Panc1 (cell line): ENCODE measurements at places on chromosomes 11 and 22.

DNA sequence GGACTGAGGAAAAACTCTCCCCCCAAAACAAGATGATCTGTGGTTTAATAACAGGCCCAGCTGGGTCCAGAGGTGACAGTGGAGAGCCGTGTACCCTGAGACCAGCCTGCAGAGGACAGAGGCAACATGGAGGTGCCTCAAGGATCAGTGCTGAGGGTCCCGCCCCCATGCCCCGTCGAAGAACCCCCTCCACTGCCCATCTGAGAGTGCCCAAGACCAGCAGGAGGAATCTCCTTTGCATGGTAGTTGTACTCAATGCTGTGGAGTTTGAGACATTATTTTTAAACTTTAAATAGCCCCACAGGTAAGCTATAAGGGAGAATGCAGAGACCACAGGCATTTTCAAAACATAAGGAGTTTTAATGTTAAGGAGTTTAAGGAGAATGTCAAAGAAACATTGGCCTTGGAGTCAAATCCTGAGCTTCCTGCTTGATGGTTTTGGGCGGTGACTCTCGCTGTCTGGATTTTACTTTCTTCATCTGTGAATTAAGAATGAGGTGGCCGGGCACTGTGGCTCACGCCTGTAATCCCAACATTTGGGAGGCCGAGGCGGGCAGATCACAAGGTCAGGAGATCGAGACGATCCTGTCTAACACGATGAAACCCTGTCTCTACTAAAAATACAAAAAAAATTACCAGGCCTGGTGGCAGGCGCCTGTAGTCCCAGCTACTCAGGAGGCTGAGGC, 6.8 kb downstream of the APOL1 start:
- DNase-seq = no peak

DNA sequence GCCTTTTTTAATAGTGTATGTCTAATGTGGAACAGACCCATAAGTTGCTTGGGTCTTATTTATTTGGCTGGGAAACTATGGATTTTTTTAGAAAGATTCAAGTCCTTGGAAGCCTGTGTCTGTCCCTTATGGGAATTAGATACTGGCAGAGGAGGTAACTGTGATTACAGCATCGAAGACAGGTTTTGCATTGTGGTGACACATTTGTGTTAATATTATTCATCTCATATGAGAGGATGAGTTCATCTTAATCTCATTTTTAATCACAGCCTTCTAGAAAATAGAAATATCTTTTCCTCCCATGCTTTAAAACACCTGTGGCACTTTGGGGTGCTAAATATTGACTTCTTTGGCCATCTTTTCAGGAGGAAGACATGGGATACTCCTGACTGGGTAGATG, 9.2 kb downstream of the TAB1 start:
- no peak for DNase-seq

- DNase-seq = no peak
Measured at GRCh38 chr11:127000291-127000968, at the start of gene KIRREL3. Gene KIRREL3, minus strand, starts transcription at chr11:127000770.

DNA sequence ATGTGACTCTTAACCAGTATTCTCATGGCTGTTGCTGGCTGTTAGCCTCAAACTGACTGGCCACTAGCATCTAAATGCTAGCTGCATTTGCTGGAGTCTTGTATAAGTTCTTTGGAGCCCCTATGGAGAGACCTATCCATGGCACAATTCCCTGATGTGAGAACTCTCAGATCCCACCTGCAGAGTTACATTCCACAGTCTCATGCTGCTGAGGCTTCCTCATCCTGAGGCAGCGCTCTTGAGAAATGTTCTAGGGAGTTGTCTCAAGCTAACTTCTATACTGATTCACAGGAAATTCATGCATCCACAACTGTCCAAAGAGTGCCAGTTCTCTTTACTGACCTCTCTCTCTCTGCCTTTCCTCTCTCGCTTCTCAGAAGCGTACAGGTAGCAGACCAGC, 218.0 kb upstream of the PITPNB start:
- DNase-seq = no peak

DNA sequence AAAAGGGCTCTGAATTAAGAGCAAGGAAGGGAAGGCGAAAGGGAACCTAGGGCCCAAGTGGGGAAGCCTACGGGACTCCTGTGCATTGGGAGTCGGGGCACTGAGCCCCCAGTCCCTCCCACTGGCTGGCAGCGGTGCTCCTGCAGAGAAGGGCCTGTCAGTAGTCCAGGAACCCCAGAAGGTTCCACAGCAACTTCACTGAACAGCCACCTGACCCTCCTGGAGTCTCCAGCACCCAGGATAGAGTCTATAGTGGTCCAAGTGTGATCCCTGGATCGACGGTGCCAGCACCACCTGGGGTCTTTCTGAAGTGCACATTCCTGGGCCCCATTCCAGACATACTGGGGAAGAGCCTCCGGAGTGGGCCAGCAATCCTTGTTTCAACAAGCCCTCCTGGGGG, 100.0 kb upstream of the B3GAT1 start:
- no peak for DNase-seq

- DNase-seq = no peak
Measured at GRCh38 chr22:28989484-28989883, 72.1 kb downstream of the C22orf31 start.

DNA sequence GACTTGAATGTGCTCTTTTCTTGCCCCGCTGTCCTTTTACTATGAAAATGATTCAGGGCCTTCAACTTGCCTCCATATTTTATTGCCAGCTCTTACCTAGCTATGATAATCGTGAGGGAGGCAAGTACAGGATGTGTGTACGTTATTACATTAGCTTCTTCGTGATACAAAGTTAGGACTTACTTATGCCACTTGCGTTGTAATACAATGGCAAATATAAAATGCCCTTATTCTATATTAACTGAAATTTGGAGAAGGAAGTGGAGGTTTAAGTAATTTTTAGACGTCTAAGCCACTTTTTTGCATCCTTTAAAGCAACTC, 10.8 kb upstream of the CCT8L2 start:
- no peak for DNase-seq

DNA sequence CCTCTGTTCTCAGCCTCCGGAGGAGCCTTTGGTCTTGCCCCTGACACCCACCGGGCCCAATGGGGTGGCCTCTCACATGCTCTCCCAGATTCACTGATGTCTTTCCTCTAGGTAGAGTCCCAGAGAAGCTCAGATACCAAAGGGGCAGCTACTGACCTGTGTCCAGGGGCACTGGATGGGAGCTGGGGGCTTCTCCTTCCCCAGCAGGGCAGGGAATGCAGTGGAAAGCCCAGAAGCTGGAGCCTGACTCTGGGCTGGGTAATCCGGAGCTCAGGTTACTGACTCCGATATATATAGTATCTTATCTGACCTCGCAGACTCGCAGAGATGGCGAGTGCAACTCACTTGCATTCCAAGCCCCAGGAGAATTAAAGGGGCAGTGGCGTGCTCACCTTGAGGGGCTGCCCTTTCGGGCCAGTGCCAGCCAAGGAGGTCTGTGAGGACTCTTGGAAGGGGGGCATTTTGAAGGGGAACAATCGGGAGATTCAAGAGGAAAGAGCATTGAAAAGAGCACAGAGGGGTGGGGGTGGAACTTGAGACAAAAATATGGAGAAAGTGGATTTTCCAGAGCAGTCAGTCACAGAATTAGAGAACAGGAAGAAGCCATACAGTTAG, 2.5 kb downstream of the USP2 start:
- no peak for DNase-seq

- DNase-seq = no peak
Measured at GRCh38 chr11:78213526-78214330, 25.0 kb downstream of the USP35 start.

GRCh38 chr22:50452649-50453048, 22.2 kb downstream of the SBF1 start:
- no peak for DNase-seq

GRCh38 chr11:114036147-114036811, 23.2 kb upstream of the ZBTB16 start:
- DNase-seq = no peak

DNA sequence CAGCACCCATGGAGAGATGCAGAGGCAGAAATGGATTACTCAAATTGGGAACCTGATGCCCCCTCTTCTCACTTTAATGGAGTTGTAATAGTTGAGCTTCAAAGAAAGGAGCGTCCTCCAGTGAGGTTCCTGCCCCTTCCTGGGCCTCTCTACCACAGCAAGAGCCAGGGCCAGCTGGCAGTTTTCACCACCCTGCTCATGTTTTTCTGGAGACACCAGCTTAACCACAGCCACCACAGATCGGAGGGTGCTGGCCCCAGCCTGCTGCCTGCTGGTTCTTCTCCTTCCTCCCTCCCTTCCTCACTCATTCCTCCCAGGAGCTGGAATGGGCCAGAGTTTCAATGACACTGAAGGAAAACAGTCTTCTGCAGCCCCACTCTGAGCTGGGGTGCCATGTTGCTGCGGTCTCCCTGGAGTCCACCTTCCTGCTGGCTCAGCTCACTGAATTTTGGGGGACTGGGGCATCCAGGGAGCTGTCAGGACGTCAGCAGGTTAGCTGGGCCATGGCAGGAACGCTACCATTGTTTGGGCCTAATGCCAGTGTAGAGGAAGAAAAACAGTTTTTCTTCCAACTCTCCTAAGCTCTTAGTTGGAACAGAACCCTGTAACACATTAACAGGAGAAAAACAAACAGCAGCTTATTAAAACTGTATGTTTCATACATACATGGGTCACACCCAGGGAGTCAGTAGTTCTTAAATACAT, 57.7 kb downstream of the TRAF6 start:
- DNase-seq = no peak

DNA sequence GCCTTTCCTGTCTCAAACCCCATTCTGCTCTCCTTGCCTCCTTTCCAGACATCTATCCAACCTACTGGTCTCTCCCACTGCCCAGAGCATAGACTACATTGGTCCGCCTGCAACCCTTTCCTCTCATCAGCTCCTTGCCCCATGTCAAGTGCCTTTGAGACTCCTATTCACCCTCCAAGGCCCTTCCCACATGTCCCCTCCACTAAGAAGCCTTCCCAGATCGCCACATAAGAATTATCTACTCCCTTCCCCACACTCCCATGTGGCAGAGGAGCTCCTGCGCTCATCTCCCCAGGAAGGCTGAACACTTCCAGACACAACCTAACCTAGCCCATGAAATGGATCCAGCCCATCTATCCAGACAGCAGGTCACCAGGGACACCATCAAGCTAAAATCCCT, 10.3 kb downstream of the C1QTNF6 start:
- no peak for DNase-seq

DNA sequence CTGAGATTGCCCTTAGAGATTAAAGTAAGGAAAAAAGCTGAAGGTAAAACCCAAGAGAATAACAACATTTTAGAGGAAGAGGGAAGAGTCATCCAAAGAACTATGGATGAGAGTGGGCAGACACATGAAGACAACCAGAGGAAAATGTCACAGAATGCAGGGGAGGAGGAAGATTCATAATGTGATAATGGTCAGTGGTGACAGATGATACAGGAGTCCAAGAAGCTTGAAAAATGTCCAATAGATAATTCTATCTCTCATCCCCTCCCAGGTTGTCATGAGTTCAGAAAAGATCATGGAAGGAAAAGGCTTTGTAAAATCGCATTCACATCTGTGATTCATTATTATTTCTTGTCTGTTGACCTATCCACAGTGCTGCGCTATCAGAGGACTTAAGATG, 282.3 kb upstream of the CCDC90B start:
- no peak for DNase-seq

DNA sequence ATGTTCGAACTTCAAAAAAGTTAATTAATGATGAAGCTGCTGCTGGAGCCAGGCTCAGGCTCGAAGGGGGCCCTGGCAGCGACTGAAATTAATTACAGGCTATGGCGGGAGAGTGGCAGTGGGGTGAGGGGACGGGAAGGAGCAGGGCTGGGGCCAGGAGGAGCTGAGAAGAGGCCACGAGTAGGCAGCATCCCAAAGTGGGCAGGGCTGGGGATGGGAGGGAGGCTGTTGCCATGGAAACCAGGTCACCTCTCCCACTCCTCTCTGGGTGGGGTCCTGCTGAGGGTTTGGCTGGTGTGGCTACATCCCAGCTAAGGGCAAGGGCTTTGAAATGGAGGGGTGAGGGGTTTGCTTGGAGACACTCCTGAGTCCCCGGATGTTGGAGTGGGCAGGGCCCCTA, 23.9 kb downstream of the CACNA1I start:
- DNase-seq = no peak

DNA sequence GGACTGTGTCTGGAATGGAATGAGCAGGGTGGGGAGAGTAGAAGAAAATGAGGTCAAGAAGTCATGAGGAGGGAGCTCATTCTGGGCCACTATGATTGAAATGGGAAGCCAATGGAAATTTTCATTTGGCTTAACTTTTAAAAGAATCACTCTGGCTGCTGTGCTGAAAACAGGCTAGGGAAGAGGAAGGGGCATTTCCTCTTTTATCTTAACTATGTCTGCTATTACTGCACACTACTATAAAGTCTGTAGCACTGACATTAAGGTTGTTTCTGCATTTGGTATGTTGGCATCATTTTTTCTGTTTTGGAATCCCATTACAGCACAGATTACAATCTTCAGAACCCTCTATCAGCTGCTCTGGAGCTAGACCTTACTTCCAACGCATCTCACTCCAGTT, 8.2 kb downstream of the PATL1 start:
- DNase-seq = no peak

GRCh38 chr11:132045107-132045506, 674.7 kb downstream of the NTM start:
- DNase-seq = no peak

DNA sequence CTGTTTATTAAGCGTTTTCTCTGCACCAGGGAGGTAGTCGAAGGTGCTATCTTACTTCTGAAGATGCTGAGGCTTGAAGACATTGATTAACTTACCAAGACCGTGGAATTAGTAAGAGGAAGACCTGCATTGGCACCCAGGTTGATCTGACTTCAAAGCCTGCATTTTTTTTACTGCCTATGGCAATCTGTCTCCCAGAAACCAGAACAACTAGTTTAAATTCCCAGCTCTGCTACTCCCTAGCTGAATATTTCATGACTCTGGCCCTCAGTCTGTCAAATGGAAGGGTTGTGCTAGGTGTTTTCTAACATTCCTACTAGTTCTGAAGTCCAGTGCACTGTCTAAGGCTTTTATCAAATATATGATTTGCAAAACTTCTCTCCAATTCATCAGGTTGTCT, 52.0 kb upstream of the GRAMD1B start:
- DNase-seq = no peak

- DNase-seq = no peak
Measured at GRCh38 chr22:42443240-42444076, 11.3 kb upstream of the NFAM1 start.

- no peak for DNase-seq
Measured at GRCh38 chr11:126990716-126991480, 9.7 kb downstream of the KIRREL3 start.

GRCh38 chr11:104036588-104036987, at the start of gene DDI1:
Gene DDI1, plus strand, starts transcription at chr11:104036640. Its CDS starts 183 bp downstream, at chr11:104036823.
- no peak for DNase-seq

- DNase-seq = no peak
Measured at GRCh38 chr11:124915541-124916369, 3.3 kb upstream of the HEPN1 start.
